ENCODE measurements at places on chromosomes 13 and 19. TPM values are rescaled to one million over a fixed set of nuclear protein-coding genes. Genes with fewer than 3 reads are reported as not detected.

- no peak for DNase-seq
Observed at GRCh38 chr13:84934911-84935310, 864.3 kb downstream of the SLITRK6 start.

- DNase-seq: no peak
Observed at GRCh38 chr19:16366433-16367260, 42.0 kb downstream of the KLF2 start.

DNA sequence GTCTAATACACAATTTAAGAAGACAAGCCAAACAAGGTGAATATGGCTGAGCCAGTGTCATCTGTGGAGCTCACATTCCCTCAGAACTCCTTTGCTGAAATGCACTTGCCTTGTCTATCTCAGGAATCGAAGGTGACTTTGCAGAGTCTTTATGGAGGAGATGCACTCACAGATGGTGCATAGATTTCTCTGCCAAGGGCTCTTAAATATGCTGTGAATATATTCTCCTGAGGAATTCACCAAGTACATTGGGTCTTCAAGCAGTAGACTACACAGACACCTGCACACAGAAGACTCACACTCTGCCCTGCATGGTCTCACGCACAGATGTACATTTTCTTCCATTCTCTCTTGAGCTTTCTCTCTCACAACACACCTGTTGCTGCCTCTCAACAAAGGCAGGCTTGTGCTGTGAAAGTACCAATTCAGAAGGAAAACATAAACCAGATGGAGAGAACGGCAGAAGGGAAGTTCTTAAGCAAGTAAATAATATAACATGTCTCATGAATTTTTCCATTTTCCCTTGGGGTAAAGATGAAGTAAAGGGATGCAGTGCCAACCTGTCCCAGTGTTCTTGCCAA is 174.7 kb downstream of the DLEU7 start:
- DNase-seq: no peak

DNA sequence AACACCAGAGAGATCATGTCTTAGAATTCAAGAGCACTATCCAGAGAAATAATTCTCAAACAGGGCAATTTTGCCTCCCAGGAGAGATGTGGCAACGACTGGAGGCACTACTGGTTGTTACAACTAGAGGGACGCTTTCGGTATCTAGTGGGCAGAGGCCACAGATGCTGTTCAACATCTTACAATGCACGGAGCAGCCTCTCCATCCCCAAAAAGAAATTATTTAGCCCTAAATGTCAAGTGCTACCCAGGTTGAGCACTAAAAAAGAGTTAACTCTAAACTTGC is 78.6 kb downstream of the ABCC4 start:
- DNase-seq: no peak

DNA sequence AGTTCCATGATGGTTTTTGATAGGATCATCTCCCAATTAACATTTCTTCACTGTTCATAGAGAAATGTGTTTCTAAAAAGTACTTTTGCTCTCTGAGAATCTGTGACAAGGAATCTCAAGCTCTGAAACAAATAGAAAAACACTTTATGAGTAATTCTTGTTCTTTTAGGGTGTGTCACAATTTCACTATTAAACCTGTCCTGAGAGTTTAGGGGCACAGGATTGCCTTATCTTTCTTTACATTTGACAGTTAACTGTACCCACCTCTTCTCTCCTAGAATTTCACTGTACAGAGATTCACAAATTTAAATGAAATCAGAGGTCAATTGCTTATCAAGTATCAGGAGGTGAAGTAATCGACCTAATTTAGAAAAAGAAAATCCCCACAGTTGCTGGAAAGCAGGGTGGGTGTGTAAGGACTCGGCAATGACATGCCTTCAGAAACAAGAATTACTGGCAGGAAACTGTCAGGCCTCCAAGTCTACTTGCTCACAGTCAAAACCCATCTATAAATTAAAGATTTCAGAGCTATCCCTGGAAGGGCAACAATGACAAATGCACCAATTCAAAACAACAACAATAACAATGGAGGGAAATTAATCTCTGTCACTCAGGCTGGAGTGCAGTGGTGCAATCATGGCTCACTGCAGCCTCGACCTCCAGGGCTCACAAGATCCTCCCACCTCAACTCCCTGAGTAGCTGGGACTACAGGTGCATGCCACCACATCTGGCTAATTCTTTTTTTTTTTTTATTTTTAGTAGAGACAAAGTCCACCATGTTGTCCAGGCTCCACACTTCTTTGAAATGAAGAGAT is 250.2 kb downstream of the ABCC4 start:
- DNase-seq: no peak

GRCh38 chr19:2047076-2047448 is 4.0 kb downstream of the MKNK2 start:
- DNase-seq: no peak

DNA sequence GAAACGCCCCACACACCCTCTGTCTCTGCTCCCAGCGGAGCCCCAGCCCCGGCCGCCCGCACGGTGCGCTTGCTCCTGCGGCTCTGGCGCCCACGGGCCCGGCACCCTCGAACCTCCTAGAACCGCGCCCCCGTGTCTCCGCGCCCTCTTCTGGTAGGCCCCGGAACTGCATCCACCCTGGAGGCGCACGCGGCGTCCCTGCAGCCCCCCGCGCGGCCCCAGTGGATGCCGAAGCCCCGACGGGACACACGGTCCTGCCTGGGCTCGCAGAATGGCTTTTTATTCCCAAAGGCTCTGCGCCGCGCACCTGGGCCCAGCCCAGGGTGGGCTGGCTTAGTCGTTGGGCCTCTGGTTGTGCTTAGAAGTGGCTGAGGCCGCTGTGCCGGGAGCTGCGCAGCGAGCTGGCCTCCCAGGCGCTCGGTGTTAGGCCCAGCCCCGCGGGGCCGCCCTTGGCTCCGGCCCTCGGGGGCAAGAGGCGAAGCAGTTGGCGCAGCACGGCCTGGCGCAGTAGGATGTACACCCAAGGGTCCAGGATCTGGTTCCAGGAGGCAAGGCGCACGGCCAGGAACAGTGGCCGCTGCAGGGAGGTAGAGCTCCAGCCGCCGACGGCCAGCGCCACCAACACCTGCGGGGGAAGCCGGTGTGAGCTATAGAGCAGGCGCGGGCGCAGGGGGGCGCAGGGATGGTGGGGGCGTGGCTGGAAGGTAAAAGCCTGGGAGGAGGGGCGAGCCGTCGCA is 2.8 kb downstream of the PTGER1 start:
- DNase-seq: no peak

DNA sequence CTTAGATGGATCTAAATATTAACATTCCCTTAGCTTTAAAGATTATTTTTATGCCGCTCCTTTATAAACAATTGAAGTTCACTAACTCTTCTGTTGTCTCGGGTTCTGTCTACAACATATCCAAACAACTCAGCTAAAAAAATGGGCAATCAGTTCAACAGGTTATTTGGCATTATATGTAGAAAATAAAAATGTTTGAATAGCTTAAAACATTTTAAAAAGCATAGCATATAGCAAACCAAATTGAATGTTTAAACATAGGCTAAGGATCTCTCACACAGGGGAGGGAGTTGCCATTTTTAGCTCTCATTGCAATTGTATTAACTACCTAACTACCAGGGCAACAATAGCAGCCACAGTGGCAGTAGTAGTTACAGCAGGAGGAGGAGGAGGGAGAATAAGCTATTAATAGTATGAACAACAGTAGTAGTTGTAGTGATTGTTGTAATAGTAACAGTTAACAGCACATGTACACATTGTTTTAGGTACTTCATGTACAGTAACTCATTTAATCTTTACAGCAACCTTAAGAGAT is 404.2 kb downstream of the KCNRG start:
- no peak for DNase-seq

DNA sequence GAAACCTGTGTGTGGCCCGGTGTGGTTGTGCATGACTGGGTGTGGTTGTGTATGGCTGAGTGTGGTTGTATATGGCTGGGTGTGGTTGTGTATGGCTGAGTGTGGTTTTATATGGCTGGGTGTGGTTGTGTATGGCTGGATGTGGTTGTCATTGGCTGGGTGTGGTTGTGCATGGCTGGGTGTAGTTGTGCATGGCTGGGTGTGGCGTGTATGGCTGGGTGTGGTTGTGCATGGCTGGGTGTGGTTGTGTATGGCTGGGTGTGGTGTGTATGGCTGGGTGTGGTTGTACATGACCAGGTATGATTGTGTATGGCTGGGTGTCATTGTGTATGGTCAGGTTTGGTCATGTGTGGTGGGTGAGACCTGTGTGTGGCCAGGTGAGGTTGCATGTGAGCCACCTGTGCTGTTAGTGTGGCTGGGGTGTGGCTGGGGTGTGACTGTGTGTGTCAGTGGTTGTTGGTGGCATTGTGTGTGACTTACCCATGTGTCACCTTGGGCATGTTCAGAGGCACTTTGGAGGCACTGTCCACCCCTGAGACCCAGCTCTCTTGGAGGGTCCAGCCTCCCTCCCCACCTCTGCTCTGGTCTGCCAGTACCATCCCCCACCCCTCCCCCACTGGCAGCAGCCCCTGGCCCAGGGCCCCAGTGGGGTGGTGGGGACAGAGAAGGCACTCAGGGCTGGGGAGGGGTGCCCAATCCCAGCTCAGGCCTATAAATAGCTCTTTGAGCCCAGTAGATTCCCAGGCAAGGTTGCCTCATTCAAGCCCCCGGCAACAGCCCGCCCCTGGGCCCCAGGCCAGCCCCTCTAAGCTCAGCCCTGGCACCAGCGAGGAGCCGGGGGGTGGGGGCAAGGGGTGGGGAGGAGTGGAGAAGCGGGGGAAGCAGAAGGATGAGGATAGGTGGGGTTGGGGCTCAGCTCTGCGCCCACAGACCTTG is 3.9 kb upstream of the NCAN start:
- no peak for DNase-seq

GRCh38 chr13:73225990-73226389 is 167.2 kb downstream of the KLF5 start:
- DNase-seq: no peak

The CLEC17A gene
- not detected for total RNA-seq

- DNase-seq: no peak
Observed at GRCh38 chr19:18996796-18997394, 36.4 kb downstream of the SUGP2 start.

- DNase-seq: no peak
Observed at GRCh38 chr13:89763005-89763404, 1584.5 kb upstream of the MIR17HG start.

DNA sequence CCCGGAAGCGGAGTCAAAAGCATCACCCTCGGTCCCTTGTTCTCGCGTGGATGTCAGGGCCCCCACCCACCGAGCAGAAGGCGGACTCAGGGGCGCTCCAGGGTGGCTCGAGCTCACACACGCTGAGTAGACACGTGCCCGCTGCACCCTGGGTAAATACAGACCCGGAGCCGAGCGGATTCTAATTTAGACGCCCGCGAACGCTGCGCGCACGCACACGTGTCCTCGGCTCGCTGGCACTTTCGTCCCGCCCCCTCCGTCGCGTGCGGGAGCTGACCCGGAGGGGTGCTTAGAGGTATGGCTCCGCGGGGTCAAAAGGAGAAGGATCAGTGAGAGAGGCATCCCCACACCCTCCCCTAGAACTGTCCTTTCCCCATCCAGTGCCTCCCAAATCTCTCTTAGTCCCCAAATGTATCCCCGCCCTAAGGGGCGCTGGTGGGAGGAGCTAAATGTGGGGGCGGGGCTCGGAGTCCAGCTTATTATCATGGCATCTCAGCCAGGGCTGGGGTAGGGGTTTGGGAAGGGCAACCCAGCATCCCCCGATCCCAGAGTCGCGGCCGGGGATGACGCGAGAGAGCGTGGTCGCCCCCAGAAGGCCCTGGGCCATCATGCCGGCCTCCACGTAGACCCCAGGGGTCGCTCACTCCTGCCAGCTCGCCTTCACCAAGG is 451 bp upstream of the ICAM5 start:
- DNase-seq: peak; percentile 76

The KCNRG gene
- total RNA-seq: not detected

DNA sequence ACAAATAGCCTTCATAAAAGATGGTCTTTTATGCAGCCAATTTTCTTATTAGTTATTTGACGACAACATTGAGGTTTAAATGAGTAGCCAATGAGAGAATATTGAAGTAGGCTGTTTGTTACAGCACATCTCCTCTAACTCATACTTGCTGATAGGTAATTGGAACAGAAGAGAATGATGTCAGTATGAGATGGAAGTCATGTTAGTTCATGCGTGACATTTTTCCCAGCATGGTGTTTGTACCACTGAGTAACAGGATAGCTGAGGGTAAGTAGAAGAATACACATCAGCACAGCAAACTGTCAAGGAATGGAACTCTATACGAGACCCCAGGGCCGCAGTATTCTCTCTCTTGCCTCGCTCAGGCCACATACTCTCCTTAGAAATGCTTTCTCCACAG is 37.2 kb downstream of the COL4A2 start:
- no peak for DNase-seq

The FPR3 gene
- not detected for total RNA-seq
